ENCODE measurements at places on chromosomes 3 and 15. TPM values are rescaled to one million over a fixed set of nuclear protein-coding genes. Genes with fewer than 3 reads are reported as not detected.

DNA sequence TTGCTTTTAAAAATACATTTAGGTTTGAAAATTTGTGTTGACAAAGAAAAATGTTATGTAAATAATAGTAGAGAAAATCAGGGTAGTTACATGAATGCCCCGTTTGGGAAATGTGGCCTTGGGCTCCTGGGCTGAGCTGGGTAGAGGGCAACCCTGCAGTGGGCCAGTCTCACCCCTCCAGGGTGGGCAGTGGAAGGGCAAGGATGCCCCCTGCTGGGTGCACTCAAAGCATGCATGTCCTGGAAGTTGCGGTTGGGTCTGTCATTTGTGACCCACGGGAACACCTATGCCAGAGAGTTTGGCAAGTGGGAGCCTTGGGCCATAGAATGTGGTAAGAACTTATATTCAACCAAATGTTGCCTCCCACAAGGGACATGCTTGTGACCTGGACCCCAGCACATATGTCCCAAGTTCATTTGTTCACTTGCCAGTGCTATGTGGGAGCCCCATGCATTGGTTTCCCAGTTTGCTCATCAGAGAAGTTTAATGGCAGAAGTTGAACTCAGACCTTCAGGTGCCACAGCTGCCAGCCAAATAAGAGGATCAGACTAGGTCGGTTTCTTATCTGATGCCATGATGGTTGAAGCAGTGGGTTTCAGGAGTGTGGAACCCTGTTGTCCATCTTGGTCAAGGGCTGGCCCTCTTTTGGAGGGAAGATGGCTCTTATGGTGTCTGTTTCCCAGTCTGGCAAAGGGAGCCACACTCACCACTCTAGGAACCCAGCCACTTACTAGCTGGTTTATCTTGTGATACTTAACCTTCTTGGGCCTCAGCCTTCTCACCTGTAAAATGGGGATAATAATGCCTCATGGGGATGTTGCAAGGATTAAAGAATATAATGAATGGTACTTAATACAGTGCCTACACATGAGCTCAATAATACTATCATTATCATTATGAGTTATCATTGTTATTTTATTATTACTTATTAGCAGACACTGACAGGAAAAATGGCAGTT is 2.5 kb upstream of the PLCB2 start:
- DNase-seq = peak; percentile 61

- DNase-seq = no peak
Observed at GRCh38 chr3:165521131-165521871, 315.9 kb downstream of the BCHE start.

- peak; percentile 65 for DNase-seq
Observed at GRCh38 chr3:161104561-161105551, at the start of gene B3GALNT1. B3GALNT1 (minus strand) TSS chr3:161105349; CDS start chr3:161086754, 18,595 bp downstream.

DNA sequence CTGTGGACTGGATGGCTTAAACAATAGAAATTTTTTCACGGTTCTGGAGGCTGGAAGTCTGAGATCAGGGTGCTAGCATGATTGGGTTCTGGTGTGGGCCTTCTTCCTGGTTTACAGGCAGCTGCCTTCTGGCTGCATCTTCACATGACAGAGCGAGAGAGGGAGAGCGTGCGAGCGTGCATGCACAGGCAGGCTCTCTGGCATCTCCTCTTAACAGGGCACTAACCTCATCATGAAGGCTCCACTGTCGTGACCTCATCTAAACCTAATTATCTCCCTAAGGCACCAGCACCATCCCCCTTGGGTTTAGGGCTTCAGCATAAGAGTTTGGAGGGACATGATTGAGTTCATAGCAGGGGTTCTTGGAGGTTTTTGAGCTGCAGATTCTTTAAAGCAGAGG is 292.0 kb upstream of the C2CD4B start:
- DNase-seq = no peak

Gene ANKRD63
- not detected for total RNA-seq

GRCh38 chr3:133934996-133935842 is 39.5 kb upstream of the RAB6B start:
- no peak for DNase-seq

- peak; percentile 66 for DNase-seq
Observed at GRCh38 chr3:69948246-69948862, 51.2 kb upstream of the SAMMSON start.

DNA sequence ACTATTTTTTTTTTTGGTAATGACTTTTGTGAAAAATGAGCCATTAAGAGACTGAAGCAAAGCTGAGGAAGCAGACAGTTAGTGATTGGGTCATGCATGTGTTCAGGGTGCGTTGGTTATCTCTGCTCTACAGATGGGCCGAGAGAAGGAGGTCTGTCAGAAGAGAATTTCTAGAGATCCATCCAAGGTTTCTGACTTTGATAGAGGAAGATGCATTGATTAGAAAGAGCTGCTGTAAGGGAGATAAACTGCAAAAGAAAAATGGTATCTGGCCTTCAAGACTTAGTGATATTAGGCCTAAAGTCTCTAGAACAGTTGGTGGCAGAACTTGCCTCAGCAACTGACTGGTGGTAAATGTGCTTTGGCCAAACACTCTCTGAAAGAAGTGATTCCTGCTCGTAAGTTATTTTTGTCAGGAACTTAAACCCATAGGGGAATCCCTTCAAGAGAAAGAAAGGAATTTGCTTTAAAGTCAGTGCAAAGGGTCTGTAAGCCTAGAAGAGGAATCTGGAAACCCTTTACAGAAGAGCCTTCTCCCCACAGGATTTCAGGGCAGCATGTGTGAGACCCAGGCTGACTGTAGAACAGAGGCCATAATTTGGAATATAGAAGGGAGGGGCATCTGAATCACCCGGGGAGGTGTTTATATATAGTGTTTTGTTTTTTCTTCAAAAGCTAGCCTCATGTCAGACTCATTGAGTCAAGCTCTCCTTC is 67.8 kb downstream of the OPA1 start:
- no peak for DNase-seq

DNA sequence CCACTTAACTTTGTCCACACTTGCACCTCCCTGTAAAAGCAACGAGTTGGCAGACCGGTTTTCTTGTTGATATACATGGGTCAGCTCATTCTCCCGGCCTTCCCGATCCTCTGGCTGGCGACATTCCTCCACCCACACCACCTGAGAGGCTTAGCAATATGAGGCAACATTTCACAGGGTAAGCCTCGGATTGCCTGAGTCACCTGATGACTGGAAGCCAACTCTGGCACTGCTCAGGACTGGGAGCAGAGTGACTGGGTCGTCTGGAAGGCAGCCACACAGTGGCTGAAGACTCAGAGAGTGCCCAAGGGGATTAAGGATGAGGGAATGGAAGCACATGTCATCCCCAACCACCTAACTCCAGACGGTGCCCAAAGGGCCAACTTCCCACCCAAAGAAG is 9.8 kb downstream of the HOMER2 start:
- no peak for DNase-seq

Gene SNTN
- not detected for total RNA-seq

Gene IQGAP1
- total RNA-seq = 297 TPM

- DNase-seq = no peak
Observed at GRCh38 chr15:42239528-42240182, 31.6 kb upstream of the VPS39 start.

Gene PRR23C
- not detected for total RNA-seq

DNA sequence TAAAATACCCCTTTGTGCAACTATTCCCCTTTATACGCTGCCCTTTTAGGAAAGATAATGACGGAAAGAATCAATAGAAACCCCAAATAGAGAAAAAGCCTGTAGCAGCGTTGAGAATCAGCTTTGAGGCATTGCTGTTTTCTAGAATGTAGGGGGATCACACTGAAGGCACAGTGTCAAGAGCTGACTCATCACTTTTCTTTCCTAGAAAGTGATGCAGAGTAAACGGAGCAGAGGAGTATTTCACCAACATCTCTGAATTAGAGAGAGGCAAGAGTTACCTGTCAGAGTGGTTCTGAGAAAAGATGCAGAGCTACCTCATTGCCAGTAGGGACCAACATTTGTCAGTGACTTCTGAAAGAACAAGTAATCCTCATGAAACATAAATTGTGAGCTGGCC is 269.8 kb upstream of the TMC3 start:
- DNase-seq = no peak

GRCh38 chr15:67024314-67024997 is 40.9 kb upstream of the SMAD3 start:
- DNase-seq = peak; percentile 97

GRCh38 chr3:105139881-105140560 is 226.7 kb upstream of the ALCAM start:
- DNase-seq = no peak

GRCh38 chr3:127791221-127791913 is 30.9 kb downstream of the MGLL start:
- peak; percentile 86 for DNase-seq

DNA sequence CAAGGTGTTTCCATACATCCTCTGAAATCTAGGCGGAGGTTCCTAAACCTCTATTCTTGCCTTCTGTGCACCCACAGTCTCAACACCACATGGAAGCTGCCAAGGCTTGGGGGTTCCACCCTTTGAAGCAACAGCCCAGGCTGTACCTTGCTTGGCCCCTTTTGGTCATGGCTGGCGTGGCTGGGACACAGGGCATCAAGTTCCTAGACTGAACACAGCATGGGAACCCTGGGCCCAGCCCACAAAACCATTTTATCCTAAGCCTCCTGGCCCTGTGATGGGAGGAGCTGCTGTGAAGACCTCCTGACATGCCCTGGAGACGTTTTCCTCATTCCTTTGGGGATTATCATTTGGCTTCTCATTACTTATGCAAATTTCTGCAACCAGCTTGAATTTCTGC is 739.0 kb upstream of the NECTIN3 start:
- no peak for DNase-seq

- no peak for DNase-seq
Observed at GRCh38 chr3:187498211-187498724, 130.1 kb downstream of the RTP4 start.

DNA sequence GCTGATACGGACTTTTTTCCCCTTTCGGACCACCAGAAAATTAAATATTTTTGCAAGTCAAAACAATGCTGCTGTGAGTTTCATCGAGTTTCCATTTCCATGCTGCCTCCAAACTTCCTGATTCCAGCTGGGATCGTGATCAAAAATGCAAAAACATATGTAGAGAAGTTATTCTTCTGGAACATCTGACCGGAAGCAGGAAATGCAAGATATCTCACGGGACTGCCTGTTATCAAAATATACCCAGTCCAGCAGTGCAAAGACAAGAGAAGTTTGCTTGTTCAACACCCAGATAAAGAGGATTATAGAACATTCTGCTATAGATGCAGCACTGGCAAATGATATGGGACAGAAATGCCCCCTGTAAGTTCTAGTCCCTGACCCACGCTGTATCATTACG is 726.7 kb upstream of the NR2F2 start:
- DNase-seq = peak; percentile 54

Data from fibroblast of villous mesenchyme (primary cell).